GM12865 (cell line): ENCODE measurements at places on chromosomes 4 and X.

- no peak for DNase-seq
Observed at GRCh38 chr4:8279321-8280157, 10.0 kb downstream of the HTRA3 start.

DNA sequence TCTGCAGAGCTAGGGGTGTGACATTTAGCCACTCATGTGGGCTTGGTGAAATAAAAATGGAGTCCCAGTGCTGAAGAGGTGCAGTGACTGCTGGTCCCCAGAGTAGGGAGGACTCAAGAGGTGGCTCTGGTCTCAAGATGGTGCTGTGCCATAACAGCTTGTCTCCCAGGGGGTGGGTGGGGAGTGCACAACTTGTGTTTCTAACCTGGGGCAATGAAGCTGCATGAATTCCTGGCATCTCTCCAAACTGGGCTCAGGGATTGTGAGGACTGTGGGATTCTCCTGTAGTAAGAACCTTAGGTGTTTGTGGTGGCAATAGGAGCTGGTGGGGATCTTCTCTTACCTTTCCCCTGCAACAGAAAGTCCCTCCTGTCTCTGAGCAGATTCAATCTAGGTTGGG lies 278.9 kb upstream of the SFRP2 start:
- DNase-seq, result no peak

- DNase-seq, result no peak
Observed at GRCh38 chrX:41192880-41193279, 107.6 kb downstream of the USP9X start.

- peak; percentile 62 for DNase-seq
Observed at GRCh38 chrX:129771266-129771995, 8.3 kb upstream of the SASH3 start.

GRCh38 chr4:76784237-76784636 lies 113.7 kb downstream of the SOWAHB start:
- DNase-seq, result peak; percentile 40

DNA sequence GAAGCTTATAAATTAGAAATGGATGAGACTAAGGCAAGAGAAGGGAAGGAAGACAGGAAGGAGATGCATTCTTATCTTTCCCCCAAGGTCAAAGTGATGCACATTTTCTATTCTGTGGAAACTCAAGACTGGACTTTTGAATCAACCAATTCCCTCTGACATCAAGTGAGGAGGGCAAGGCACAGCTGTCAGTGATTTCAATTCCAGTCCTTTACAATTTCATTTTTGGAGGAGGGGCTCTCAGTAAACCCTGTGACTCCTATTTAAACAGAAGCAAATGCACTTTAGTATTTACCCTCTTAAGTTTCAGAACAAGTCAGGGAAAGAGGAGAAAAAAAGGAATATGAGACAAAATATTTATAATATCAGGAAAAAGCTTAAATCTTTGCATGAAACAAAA lies 134.0 kb downstream of the MGST2 start:
- no peak for DNase-seq

DNA sequence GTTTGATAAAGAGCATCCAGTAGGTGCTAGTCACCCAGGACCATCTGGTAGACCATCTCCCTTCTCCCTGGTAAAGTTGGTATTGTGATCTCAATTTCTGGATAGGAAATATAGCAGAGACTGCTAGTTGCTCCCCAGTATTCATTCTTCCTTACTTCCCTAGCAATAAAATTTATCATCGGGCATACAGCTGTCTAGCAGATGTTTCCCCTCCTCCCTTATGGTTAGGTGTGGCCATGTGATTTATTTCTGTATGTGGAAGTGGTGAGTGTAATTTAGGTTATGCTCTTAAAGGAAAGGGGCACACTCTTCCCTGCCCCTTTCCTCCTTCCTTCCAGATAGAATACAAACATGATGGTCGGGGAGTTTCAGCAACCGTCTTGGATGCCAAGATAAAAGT lies 12.3 kb upstream of the KCND1 start:
- no peak for DNase-seq

DNA sequence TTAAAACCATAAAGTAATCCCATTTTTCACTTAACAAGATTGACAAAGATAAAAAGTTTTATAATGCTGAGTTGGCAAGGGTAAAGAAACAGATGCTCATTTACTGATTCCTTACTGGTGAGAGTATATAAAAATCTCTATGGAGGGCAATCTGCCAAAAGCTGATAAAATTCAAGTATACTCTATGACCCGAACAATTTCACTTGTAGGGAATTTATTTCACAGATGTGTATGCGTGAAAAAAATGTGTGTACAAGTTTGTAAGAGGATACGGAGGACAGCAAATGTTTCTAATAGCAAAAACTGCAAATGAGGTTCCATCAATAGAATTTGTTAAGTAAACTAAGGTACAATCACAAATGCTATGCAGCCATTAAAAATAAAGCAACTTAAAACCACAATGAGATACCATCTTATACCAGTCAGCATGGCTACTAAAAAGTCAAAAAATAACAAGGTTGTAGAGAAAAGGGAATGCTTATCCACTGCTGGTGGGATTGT lies 23.4 kb downstream of the DHX15 start:
- DNase-seq, result no peak

- no peak for DNase-seq
Observed at GRCh38 chr4:8880851-8881250, 9.2 kb upstream of the HMX1 start.

GRCh38 chrX:8194216-8194615 lies 23.1 kb upstream of the VCX2 start:
- DNase-seq, result no peak

DNA sequence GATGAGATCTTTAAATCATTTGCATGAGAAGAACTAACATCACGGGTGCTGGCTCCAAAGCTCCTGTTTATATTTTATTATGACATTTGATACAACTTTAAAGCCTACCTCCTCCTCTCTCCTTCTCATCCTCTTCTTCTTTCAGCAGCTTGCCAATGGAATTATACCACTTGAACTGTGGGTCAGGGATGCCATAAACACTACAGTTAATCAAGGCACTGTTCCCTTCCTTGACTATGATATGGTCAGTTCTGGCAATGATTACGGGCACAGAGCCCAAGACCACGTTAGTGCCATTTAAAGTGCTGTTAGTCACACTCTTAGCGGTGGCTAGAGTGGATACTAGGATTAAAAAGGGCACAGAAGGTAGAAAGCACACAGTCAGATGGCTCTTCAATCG lies 20.7 kb downstream of the MFAP3L start:
- DNase-seq, result no peak

DNA sequence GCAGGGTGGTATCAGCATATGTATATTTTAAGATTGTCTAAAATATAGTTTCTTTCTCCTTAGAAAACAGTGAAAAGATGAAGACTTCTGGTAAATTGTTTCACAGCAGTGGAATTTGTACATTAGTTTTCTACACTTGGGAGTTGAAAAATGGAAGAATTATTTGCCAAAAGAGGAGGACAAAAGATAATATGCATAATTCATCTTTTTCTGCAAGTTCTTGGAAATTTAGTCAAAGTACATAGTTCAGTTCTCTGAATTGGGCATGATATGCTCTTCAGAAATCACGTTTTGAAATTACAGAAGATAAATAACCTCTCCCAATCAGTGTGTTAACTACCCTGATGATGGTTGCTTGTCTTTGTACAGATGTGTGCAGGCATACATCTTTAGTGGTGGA lies 47.0 kb downstream of the RBPJ start:
- no peak for DNase-seq
